ENCODE measurements at places on chromosomes 11 and 22. TPM values are rescaled to one million over a fixed set of nuclear protein-coding genes. Genes with fewer than 3 reads are reported as not detected.

The ESAM gene
- total RNA-seq, result 40.0 TPM

The PRG3 gene
- total RNA-seq, result not detected

The SLC22A12 gene
- not detected for total RNA-seq

The PICALM gene
- total RNA-seq, result 133 TPM

The P2RX6 gene
- 3.5 TPM for total RNA-seq

The MRPL21 gene
- 121 TPM for total RNA-seq

The MS4A6E gene
- total RNA-seq, result not detected

The RASL10A gene
- 1.4 TPM for total RNA-seq

The DRD2 gene
- total RNA-seq, result not detected

The LRP5 gene
- total RNA-seq, result 54.7 TPM

The YPEL1 gene
- total RNA-seq, result 8.3 TPM

The VSIG2 gene
- 1.2 TPM for total RNA-seq

The KIAA1671 gene
- total RNA-seq, result 12.2 TPM

The UPK3A gene
- total RNA-seq, result not detected

The BCO2 gene
- 169 TPM for total RNA-seq

The SLC35E4 gene
- total RNA-seq, result 3.8 TPM

The CRACR2B gene
- total RNA-seq, result 23.2 TPM

The PGA4 gene
- 1.3 TPM for total RNA-seq

The LRRN4CL gene
- total RNA-seq, result 2.7 TPM

The CDCA5 gene
- 1.3 TPM for total RNA-seq

The LRRC56 gene
- total RNA-seq, result 0.25 TPM

The CD3D gene
- total RNA-seq, result not detected

The SORL1 gene
- 7.1 TPM for total RNA-seq

The KDELR3 gene
- 6.0 TPM for total RNA-seq

The KDM4E gene
- total RNA-seq, result not detected

The DAGLA gene
- 3.2 TPM for total RNA-seq

The GPR83 gene
- total RNA-seq, result 0.25 TPM

The ZW10 gene
- total RNA-seq, result 8.6 TPM

The MMP8 gene
- total RNA-seq, result not detected

The SERPING1 gene
- 94.6 TPM for total RNA-seq

The NCAPH2 gene
- 27.7 TPM for total RNA-seq

The LARGE1 gene
- total RNA-seq, result 117 TPM

The THRSP gene
- total RNA-seq, result 0.25 TPM

All from left ventricle myocardium inferior (tissue), 1 donor.